CD4-positive, CD25-positive, alpha-beta regulatory T cell (primary cell): ENCODE measurements at places on chromosomes 4 and X.

DNA sequence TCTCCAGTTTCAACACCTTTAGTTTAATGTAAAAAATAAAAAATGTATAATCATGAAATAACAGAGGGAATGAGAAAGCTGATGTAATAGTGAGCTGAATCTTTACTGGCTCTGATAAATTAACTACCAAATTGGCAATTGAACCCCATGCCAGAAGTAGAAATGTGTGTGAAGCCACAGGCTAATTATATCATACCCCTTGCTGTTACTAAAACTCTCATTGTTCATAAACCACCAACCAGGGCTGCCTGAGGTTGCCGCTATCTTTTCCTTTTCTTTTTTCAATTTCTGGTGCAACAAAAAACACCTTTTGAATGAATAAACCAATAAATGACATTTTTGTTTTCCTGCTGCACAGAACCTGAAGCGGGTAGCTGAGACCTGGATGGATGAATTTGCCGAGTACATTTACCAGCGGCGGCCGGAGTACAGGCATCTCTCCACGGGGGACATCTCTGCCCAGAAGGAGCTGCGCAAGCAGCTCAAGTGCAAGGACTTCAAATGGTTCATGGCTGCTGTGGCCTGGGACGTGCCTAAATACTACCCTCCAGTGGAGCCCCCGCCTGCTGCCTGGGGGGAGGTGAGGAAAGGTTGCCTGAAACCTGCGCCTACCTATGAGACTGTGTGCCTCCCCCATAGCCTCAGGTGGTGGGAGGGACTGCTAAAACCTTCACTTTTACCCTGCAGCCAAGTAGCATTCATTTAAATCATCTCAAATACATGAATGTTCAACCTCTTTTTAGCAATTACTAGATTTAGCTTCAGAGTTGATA, 216.7 kb upstream of the GALNT7 start:
- H3K27me3 ChIP-seq, result no peaks in the 10 kb centered on the region
- H3K27ac ChIP-seq, result no peak overlapping the region
- DNase-seq, result no peak
- H3K4me1 ChIP-seq, result no peaks in the 10 kb centered on the region

DNA sequence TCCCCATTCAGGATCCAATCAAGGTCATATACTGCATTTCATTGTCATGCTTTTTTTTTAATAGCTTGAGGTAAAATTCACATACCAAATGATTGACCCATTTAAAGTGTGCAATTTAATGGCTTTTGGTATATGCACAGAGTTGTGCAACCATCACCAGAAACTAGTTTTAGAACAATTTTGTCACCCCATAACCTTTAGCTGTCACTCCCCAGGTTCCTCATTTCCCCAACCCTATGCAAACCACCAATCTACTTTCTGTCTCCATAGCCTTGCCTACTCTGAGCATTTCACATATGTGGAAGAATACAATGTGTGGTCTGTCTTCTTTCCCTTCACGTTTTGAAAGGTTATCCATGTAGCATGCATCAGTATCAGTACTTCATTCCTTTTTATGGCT, 1.4 kb upstream of the SMAD1 start:
- H3K36me3 ChIP-seq, result no peaks in the 10 kb centered on the region
- no peak overlapping the region for H3K27ac ChIP-seq
- DNase-seq, result no peak
- H3K4me3 ChIP-seq, result no peak overlapping the region
- H3K4me1 ChIP-seq, result peaks cover 15% of the 10 kb centered on the region

- H3K36me3 ChIP-seq, result no peaks in the 10 kb centered on the region
- no peak overlapping the region for H3K27ac ChIP-seq
- H3K27me3 ChIP-seq, result no peaks in the 10 kb centered on the region
- peaks cover 17% of the 10 kb centered on the region for H3K4me1 ChIP-seq
- no peak overlapping the region for H3K4me3 ChIP-seq
- no peak for DNase-seq
These were observed 123.3 kb downstream of the KDM6A start for GRCh38 chrX:44996277-44996676.

DNA sequence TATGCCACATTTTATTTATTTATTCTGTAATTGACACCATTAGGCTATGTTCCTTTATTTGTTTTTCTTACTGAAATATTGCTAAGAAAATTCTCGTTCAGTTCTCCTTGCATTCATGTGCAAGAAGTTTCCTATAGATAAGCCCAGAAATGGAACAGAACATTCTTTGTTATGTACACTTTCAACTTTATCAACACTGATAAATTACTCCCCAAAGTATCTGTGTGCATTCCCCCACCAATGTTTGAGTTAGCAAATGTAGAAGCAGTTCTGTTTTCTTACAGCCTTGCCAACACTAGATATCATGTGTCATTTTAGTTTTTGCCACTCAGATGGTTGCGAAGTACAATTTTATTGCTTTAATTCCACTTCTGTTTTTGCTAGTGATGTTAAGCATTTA, 166.4 kb upstream of the NPY2R start:
- H3K27ac ChIP-seq, result no peak overlapping the region
- H3K27me3 ChIP-seq, result no peaks in the 10 kb centered on the region
- H3K4me1 ChIP-seq, result no peaks in the 10 kb centered on the region

DNA sequence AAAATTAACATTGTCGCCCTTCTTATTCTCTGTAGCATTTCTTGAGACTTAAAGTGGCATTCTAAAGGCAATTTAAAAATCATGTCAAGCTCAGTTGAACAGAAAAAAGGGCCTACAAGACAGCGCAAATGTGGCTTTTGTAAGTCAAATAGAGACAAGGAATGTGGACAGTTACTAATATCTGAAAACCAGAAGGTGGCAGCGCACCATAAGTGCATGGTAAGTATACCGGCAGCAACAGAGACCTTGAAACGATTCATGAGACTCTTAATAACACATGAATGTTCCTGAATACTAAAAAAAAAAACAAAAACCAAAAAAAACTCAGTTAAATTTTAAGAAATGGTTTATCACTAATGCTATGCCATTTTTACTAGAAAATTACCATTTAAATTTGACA, 82.4 kb upstream of the HPRT1 start:
- H3K4me1 ChIP-seq, result peaks cover 8% of the 10 kb centered on the region
- H3K27ac ChIP-seq, result no peak overlapping the region
- no peaks in the 10 kb centered on the region for H3K27me3 ChIP-seq
- no peak for DNase-seq

- no peak overlapping the region for H3K4me3 ChIP-seq
- no peaks in the 10 kb centered on the region for H3K36me3 ChIP-seq
- no peak for DNase-seq
- H3K27ac ChIP-seq, result no peak overlapping the region
These were observed 157.3 kb upstream of the LDB2 start for GRCh38 chr4:17055788-17056187.

DNA sequence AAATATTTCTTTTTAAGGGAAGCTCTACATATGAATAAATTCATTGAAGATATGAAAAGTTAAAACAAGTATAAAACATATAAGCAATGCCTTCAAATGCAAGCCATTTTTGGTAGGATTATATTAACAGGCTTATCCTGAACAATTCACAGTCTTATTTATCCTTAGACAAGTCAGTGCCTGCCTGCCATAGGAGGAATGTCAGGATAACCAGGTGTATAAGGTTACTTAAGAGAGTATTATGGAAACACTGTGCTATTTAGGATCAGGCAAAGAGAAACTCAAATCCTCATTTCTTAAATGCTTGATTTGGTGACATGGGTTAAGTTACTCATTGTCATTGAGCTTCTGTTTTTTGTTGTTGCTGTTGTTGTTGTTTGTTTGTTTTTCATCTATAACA, 2029.9 kb upstream of the AGA start:
- no peaks in the 10 kb centered on the region for H3K36me3 ChIP-seq
- no peaks in the 10 kb centered on the region for H3K4me1 ChIP-seq
- no peak overlapping the region for H3K4me3 ChIP-seq
- no peak overlapping the region for H3K27ac ChIP-seq

- DNase-seq, result no peak
- H3K4me1 ChIP-seq, result no peaks in the 10 kb centered on the region
- H3K27me3 ChIP-seq, result no peaks in the 10 kb centered on the region
- no peak overlapping the region for H3K27ac ChIP-seq
These were observed 88.7 kb downstream of the ATP11C start for GRCh38 chrX:139844163-139844562.

DNA sequence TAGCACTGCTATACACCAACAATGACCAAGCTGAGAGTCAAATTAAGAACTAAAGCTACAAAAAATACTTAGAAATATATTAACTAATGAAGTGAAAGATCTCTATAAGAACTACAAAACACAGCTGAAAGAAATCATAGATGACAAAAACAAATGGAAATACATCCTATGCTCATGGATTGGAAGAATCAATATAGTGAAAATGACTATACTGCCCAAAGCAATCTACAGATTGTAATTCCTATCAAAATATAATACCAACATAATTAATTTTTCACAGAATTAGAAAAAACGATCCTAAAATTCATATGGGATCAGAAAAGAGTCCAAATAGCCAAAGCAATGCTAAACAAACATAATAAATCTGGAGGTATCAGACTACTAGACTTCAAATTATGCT, 87.8 kb downstream of the STARD8 start:
- no peak overlapping the region for H3K27ac ChIP-seq
- no peak overlapping the region for H3K4me3 ChIP-seq
- no peak for DNase-seq
- no peaks in the 10 kb centered on the region for H3K27me3 ChIP-seq
- H3K36me3 ChIP-seq, result no peaks in the 10 kb centered on the region

DNA sequence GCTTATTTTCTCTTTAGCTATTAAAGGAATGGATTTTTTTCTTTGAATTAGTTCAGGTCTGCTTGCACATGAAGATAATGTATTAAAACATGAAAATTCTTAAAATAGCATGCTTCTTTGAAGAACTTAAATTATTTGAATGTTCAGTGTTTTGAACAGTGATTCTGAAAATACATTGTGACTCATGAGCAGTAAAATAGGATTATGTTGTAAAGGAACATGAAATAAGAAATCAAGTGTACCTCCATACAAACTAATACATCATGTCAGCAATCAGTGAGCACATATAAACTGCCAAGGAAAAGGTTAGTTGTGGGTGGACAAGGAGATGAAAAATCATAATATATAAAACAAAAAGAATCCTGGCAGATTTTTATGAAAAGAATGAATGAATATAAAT, 66.1 kb downstream of the SNX25 start:
- DNase-seq, result no peak
- H3K4me3 ChIP-seq, result no peak overlapping the region
- peaks cover 3% of the 10 kb centered on the region for H3K4me1 ChIP-seq

DNA sequence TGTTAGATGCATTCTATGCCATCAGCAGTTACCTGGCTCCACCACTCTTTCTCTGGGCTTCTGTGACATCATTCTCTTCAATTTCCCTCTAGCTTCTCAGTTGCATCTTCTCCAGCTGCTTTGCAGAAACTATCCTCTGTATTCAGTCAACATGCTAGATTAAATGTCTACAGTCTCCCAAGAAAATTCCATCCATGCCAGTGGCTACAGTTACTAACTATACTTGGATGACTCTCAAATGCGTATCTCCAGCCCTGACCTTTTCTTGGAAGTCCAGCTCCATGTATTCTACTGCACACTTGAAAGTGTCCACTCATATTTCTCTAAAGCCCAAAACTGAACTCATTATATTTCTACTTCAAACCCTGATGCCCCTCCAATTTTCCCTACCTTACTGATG, 232.3 kb upstream of the TENM3 start:
- H3K27me3 ChIP-seq, result no peaks in the 10 kb centered on the region
- H3K27ac ChIP-seq, result no peak overlapping the region
- H3K36me3 ChIP-seq, result no peaks in the 10 kb centered on the region
- no peaks in the 10 kb centered on the region for H3K4me1 ChIP-seq
- DNase-seq, result no peak

DNA sequence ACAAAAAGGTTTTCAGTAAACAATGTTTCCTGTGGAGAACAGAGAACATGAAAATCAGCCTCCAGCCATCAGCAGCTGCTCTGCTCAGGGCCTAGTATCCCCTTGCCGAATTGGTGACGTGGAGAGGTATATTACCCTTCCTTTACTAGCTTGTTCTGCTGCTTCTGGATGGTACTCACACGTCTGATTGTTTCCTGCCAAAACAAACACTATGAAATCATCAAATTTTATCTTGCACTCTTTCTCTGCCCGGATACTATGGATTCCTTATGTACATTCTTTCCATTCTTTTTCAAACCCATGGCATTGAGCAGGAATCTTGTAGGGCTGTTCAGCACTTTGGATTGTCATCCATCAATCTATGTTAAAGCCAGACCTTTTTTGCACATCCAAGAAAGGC, 18.8 kb upstream of the METAP1 start:
- no peaks in the 10 kb centered on the region for H3K36me3 ChIP-seq
- no peak overlapping the region for H3K27ac ChIP-seq
- no peaks in the 10 kb centered on the region for H3K4me1 ChIP-seq

DNA sequence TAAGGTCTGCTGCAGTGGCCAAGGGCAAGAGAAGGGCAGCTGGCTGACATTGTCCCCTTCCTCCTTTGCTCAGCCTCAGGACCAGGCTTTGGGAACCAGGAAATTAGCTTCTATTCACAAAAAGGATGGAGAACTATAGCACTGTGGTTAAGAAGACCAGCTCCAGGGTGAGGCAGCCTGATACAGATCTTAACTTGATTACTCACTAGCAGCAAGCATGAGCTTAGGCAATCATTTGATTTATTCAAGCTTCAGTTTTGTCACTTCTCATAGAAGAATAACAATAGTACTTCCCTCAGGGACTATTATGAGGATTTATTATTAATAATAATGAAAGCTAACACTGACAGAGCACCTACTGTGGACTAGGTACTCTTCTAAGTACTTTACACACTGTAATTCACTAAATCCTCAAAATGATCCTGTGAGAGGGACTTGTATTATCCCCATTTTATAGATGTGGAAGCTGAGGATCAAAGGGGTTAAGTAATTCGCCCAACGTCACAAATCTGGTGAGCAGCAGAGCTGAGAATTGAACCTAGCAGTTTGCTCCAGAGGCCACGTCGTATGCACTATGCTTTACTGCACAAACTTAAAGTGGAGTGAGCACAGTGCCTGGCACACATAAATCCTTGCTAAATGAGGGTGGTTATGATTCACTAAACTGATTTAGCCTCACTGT, 130.4 kb upstream of the PAK3 start:
- H3K36me3 ChIP-seq, result no peaks in the 10 kb centered on the region
- H3K27ac ChIP-seq, result no peak overlapping the region

DNA sequence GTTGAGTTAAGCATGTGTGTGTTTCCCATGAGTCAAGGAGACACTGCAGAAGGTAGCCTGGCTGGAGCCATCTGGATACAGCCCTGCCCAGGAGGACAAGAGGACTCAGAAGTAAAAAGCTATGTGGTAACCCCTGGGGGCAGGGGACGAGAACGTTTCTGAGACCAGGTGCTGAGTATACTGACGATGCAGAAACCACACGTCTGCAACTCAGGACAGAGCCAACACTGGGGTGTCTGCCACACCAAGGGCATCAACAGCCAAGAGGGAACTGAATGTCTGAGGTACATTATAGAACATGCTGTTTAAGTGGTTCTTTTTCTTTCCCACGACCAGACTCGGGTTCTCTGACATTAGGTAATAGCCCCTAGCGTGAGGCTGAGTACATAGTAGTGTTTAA, 94.1 kb upstream of the GPR34 start:
- H3K36me3 ChIP-seq, result peaks cover 6% of the 10 kb centered on the region
- DNase-seq, result no peak
- no peaks in the 10 kb centered on the region for H3K27me3 ChIP-seq
- H3K4me1 ChIP-seq, result no peaks in the 10 kb centered on the region
- H3K4me3 ChIP-seq, result no peak overlapping the region

GRCh38 chr4:65665771-65666523, 4.3 kb downstream of the EPHA5 start:
- no peaks in the 10 kb centered on the region for H3K36me3 ChIP-seq
- no peaks in the 10 kb centered on the region for H3K4me1 ChIP-seq
- no peaks in the 10 kb centered on the region for H3K27me3 ChIP-seq

- H3K27me3 ChIP-seq, result no peaks in the 10 kb centered on the region
- no peaks in the 10 kb centered on the region for H3K4me1 ChIP-seq
- no peaks in the 10 kb centered on the region for H3K36me3 ChIP-seq
These were observed 83.5 kb downstream of the SYNPO2 start for GRCh38 chr4:118972167-118972566.
